GM13977 (cell line): ENCODE measurements at places on chromosomes 2 and 18.
A peak's percentile ranks its signal among the peaks of the same experiment; 100 is the strongest.

GRCh38 chr2:217899231-217900009, 103.4 kb downstream of the TNS1 start:
- DNase-seq: peak; percentile 62

DNA sequence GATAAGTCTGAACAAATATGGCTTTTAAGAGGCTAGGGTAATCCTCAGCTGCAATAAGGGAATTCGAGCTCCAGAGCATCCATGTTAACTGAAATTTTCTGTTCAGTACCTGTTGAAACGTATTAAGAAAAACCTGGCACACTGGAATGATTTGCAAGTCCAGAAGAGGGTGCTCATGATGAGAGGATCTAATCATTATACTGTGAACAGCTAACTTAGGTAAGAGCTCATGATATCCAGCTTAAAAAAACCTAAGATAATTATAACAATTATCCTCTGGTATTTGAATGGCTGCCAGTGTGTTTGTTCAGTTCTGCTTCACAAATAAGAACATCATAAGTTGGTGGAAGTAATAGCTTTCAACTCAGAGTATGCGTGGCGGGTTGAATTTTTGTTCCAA, 1118.3 kb upstream of the DDX18 start:
- no peak for DNase-seq

- no peak for DNase-seq
Measured at GRCh38 chr2:1453561-1453960, 40.3 kb downstream of the TPO start.

GRCh38 chr2:208204166-208204565, 14.3 kb upstream of the C2orf80 start:
- no peak for DNase-seq

DNA sequence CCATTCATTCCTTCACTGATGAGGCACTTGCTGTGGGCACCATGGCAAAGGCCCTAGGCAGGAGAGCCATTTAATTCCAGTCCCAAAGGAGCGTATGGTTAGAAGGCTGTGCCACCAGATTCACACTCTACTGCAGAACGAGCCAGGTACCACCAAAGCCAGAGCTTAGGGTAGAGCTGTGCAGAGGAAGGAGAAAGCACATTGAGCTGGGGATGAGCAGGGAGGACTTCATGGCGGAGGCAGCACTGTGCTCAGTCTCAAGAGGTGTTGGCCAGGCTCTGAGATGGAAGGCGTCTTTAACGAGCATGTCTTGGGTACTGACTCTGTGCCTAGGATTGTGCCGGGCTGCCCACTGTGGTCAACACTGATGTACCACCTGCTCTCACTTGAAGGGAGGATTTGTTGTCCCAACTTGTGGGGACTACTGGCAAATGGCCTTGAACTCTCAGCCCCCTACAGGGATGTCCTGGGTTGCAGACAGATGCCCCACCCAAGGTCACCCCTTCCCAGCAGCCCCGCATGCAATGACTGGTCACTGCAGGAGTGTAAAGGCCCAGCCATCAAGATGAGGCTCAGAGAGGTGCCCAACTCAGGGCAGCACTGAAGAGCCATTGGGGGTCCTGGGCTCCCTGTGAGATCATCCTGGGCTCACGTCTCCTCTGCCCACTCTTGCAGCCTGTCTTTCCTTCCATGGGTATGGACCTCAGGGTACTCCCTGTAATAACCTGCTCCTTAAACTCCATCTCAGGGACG, 251.4 kb downstream of the GLI2 start:
- peak; percentile 18 for DNase-seq

- DNase-seq: no peak
Measured at GRCh38 chr2:85768713-85769112, 14.9 kb downstream of the ATOH8 start.

- DNase-seq: no peak
Measured at GRCh38 chr2:212919238-212919637, 232.2 kb downstream of the IKZF2 start.

DNA sequence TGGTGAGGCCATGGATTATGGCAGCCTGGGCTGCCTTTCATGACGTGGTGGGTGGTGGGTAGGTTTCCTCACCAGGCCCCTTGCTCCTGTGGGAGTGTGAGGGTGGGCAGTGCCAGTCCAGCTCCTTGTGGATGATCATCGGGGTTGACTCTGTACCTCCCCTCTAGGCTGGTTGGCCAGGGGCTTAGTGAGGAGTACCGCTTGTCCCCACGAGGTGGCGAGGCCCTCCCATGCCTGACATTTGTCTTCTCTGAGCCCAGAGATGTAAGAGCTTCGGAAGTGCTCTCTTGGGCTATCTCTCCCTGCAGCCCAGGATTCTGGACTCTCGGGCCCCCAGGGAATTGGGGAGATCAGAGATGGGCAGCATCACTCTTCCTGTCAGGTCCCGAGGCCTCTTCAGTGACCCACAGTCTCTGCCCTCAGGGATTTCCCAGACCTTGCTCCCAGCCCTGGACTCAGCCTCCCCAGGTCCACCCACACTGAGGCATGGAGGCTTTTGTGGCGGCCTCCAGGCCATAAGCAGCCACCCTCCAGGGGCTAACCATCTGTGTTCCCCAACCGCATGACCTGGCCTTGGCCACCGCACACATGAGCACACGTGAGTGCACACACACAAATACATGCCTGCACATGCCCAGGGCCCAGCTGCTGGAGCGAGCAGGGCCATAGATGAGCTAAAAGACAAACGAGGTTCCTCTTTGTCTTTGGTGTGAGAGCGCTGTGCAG, 6.5 kb downstream of the SPR start:
- peak; percentile 73 for DNase-seq

DNA sequence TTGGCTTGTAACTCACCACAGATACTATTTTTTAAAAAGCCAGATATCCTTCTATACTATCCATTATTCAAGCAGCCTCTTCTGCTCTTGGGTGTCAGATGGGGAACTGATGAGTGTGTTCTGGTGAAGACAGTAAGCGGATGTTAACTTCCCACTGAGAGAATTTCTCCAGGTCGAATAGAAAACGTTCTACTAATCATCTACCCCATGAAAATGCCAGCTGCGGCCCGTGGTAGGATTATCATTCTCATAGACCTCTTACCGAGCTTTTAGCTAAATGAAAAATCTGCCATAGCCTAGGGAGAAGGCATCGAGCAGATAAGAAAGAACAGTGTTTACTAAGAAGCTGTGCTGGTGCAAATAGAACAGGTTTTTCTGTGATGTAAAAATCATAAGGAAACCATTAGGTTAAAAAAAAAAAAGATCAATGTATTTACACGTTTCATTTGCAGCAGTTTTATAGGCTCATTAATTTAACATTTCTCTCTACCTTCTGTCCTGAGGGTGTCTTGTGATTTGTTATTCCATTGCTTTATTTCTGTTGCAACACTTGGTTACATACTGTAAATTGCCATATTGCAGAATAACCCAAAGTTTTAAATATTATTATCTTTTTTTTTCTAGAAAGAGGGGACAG, 1521.5 kb upstream of the ZEB2 start:
- no peak for DNase-seq

DNA sequence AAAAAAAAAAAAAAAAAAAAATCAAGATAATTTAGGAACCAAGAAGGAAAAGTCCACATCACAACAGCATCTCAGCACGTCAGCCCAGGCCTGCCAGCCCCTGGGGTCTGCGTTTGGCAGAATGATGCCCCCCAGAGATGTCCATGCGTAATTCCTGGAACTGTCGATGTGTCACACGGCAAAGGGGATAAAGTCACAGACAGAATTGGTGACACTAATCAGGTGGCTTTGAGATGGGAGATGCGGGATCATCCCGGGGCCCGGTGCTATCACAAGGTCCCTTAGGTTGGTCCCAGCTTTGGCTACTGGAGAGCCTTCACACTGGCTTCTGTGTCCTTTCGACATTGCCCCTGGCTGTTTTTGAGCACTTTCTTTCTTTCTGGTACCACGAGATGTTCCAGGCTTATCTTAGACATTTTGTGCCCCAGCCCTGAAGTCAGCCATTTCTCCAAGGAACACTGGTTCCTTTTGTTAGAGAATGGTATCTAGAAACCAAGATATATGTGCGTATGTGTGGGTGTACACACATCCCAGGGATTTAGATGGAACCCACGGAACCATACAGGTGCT, 20.7 kb downstream of the RAMP1 start:
- DNase-seq: no peak

DNA sequence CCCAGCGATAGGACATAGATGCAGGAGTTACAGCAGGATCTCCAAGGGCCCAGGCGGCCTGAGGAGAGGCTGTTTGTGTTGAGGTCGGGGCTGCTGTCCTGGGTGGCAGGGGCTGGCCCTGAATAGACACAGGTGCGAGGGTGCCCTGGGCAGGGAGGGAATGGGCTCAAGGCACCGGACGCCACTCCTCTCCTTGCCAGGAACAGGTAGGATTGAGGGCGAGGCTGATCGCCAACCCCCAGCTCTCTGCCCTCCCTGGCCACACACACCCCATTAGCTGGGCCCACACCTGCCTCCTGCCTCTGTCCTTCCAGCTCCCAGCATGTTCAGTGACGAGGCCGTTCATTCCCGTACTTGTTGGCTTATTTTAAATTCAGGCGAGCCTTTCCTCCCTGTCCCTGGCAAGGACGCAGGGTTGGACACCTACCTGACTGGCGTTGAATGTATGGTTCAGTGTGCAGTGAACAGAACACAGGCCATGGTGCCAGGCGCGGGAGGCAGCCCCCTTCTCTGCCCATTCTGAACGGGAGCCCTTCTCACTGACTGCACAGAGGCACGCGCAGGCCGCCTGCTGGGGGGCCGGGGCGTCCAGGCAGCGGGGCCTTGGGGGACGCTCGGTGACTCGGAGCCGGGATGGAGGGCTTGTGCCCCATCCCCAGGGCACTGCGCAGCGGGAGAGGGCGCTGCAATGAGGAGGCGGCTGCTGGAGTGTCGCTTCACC, 41.3 kb upstream of the SNED1 start:
- no peak for DNase-seq

- no peak for DNase-seq
Measured at GRCh38 chr2:237631007-237631785, 3.8 kb downstream of the LRRFIP1 start.

GRCh38 chr2:1081451-1082225, 131.0 kb downstream of the SNTG2 start:
- DNase-seq: no peak

DNA sequence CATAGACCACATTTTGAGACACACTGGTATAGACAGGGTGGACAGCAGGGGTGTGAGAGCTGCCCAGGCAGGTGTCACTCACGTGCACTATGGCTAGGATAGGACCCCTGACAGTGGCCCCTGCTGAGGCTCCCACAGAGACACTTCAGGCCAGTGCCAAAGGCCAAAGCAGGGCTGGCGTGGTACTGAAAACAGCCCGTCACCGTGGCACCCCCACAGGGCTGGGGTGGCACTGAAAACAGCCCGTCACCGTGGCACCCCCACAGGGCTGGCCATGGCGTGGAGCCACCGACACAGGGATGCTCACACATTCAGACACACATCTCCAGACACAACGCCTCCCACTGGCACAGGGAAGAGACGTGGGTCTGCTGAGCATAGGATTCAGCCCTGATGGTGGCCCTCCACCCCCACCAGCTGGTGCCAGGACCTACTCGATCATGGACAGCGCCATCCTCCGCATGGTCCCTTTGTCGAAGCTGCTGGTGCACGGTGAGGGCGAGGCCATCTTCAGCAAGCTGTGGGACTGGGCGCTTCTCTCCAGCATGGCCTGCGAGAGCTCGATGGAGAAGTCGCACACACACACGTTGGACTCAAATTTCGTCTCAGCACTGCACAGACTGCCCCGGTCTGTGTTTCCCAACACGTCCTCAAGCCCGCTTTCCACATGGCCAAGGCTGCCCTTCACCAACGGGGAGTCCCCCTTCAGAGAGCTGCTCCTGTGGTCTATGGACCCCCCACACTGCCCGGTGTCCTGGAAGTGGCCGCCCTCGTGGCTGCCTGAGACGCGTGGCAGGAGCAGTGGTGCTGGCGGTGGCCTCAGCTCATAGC, 34.1 kb downstream of the ANKMY1 start:
- DNase-seq: no peak

GRCh38 chr18:34789768-34790344, 79.8 kb downstream of the DTNA start:
- DNase-seq: no peak

DNA sequence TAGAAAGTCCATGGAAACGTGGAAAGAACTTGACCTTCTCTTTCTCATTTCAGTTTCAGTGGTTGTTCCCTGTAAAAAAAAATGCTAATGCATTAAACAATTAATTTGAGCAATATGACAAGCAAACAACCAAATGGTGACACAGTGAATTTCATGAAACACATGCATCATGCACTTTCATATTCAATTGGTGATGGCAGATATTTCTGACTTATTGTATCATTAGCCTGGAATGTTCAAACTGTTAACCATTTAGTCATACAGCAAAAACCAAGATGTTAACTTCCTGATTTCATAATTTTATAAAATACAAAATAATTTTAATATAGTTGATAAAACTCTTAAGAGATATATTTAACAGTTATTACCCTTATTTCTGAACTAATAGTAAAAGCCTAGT, 85.5 kb downstream of the SCN1A start:
- DNase-seq: no peak

DNA sequence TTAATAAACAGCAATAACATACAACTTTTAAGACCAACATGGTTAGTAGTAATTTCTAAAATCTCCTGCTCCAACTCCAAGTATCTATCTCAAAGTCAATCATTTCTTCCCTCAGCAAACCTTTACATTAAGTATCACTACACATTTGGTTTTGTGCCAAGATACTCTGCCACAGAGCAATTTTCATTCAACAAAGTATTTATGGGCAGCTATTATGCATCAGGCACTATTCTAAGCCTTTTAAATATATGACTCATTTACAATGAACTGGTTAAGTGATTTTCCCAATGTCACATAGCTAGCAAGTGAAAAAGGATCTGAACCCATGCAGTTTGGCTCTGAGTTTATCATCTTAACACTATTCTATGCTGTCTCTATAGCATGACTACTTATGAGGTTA, 264.3 kb downstream of the NOL4 start:
- DNase-seq: no peak

GRCh38 chr2:122486086-122486485, 730.6 kb downstream of the TSN start:
- no peak for DNase-seq

DNA sequence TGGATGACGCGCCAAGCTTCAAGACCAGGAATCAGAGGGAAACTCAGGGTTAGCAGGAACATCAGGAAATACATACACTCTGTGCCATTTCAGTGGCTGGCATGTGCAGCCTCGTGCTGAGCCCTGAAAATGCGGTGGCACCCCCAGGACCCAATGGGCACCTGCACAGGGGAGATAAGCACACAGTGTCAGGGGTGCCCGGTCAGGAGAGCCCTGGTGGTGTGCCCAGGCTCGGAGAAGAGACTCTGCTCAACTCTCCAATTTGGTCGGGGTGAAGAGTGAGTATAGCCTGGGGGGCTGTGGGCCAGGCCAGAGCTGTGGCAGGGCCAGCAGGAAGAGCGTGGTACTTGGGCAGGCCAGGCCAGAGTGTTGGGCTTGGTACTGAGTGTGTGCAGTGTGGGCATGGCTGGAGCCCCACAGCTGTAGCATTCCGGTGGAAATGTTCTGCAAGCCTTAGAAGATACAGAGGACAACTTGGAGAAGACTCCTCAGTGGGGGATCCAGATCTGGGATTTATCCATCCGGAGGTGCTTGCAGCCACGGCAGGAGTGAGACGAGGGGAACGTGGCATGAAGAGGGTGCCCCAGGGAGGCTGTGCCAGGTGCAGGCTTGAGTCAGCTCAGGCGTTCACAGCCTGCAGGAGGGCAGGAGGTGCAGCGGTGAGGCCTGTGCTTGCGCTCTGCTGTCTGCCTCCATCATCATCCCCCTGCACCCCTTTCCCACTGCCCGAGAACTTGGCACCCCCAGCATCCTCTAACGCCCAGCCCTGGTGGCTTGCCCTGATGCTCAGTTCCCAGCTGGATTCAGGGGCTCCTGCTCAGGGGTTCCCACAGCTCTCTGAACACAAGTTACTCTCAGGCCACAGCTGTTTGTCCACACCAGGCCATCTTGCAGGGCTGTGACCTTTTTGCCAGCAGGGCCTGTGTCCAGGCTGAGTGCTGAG, 451.7 kb upstream of the HS6ST1 start:
- no peak for DNase-seq
